ENCODE measurements at places on chromosomes 1 and 21.
A peak's percentile ranks its signal among the peaks of the same experiment; 100 is the strongest.

GRCh38 chr1:197841883-197842553, 60.4 kb upstream of the C1orf53 start:
- no peak for DNase-seq

DNA sequence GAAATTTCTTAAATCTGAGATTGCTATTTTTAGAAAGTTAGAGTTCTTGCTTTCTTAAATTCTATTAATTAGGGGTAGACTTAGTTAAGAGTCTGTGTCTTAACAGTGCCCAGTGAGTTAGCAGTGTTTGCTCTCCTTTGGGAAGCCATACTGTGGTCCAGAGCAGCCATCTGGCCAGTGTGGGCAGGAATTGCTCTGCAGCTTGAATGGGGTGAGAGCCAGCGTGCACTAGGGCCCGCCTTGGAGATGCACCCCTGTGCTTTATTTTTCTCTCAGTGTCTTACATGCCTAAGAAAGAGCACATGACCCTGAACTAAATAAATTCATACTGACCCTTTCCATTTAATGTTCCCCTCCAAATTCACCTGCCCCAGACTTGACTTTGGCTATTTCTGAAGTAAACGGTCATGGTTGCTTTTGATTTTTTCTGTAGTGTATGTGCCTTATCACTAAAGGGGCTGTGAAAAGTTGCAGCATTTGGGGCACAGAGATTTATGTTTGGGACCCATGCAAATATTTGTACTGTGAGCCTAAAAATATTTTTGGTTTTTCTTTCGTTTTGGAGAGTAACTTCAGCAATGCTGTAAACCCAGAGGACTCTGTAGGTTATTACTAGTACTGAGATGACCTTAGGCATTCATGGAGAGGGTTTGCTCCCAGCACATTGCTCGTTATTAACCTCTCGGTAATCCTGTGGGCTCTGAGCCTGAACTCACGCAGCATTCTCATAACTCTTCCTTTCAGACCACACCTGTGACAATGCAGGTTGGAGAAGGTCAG, 21.3 kb upstream of the KCNQ4 start:
- no peak for DNase-seq

GRCh38 chr1:8142955-8143629, 117.0 kb upstream of the ERRFI1 start:
- DNase-seq, result no peak

- no peak for DNase-seq
Observed at GRCh38 chr1:8155528-8156186, 129.5 kb upstream of the ERRFI1 start.

DNA sequence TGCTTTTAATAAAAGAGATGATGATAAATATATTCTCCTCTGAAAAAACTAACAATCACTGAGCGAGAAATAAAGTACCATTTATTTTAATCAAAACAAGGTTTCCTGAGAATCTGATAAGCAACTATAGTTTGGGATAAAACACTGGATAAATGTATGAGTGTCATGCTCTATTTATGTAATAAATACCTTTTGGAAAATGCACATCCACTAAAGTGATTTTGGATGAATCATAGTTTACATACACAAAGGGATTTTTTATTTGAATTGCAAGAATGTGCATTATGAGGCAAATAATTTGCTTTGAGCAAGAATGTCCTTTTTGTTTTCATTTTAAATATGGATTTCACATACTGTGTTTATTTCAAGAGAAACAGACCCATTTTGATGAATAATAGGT, 1483.5 kb downstream of the MRPL39 start:
- DNase-seq, result no peak

DNA sequence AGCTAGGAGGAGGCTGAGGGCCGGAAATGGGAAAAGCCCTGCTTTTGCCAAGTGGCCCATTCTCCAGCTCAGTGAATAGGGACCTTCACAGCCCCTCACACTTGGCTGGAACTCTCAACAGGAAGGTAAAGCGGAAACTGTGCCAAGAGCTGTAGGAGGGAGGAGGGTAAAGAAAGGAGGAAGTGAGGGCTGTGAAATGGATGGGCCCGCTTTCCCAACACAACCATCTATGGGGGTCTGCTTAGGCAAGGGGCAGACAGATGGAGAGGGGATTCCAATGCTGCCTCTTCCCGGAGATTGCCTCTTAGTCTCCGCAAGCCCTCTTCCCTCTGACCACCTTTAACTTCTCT, 5.2 kb downstream of the INKA2 start:
- DNase-seq, result no peak

DNA sequence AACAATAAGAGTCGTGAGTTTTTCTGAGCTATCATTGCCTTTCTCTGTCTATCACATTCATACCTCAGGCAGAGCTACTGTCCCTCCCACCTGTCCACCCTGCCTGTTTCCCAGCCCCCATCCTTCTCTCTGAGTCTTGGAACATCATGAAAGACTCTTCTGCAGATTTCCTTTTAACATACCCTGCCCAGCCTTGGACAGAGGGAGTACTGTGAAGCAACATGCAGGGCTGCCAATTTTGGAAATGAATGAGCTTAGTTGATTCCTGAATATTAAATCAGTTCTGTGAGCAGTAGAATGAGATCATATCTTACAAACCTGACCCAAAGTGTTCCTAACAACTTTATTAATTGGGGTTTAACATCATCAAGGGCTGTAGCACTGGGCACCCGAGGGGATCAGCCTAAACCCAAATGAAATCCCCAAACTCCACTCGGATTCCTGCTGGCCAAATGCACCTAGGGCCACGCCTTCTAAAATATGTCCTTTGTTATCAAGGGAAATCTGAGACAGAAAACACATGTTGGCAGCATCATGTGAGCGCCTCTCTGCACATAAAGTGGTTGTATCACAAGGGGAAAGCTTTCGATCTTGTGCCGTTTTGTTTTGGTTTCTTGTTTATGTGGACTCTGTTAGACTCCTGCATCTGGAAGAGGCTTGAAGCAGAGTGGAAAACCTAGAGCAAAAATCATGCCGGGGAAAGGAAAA, 357.6 kb downstream of the KIF26B start:
- DNase-seq, result no peak

- DNase-seq, result peak; percentile 50
Observed at GRCh38 chr21:33949516-33950430, 34.2 kb upstream of the ATP5PO start.

DNA sequence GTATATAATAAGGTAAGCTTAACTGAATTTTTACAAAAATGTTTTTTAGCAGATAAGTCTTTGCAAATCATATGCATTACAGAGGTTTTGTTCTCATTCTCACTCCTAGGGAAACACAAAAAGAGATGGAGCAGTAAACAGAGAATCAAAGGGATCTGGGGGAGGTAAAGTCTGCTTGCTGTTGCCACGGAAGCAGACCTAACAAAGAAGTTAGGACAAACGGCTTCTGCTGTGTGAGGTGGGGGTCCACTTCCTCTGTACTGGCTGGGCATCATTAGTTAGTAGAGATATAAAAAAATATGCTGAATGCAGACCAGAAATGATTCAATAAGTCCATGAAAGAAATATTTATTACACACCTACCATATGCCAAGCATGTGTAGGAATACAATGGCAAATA, 34.2 kb downstream of the GJA5 start:
- no peak for DNase-seq

DNA sequence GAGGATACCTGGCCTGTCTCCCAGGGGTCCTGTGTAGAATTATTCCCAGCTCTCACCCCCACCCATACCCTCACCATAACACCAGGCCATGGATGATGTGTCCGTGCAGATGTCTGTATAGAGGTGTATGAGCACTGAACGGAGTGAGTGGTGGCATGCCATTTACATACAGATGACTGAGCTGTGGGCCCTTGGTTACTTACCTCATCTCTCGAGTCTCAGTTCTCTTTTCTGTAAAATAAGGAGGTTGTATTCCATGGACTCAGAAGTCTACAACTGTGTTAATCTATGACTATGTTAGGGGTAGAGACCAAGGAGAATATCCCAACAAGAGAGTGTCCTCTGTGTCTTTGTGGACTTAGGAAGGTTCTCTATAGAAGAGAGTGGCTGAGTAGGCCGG, 65.6 kb upstream of the CD1D start:
- DNase-seq, result no peak

- no peak for DNase-seq
Observed at GRCh38 chr21:16426936-16427335, 697.2 kb downstream of the USP25 start.

DNA sequence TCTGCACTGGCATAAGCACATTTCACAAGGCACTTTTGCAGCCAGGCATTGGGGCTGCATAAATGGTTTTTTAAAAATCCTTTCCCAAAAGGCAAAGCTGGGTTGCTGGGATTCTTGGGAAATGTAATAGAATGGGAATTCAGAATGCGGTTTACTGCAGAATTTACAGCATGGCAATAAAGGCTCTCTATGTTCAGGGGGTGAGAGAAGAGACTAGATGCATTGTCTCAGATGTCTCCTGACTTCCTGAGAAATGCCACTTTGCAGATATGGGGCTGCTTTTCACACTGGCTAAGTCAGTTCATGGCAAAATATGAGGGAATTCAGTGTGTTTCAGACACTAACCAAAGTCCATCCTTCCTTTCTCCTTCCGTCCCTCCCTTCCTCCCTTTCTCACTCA, 13.5 kb downstream of the FCGR2B start:
- no peak for DNase-seq

GRCh38 chr21:14875704-14876523, 188.9 kb downstream of the NRIP1 start:
- no peak for DNase-seq

GRCh38 chr1:202807451-202807925, 733 bp downstream of the KDM5B start:
- DNase-seq, result peak; percentile 22

DNA sequence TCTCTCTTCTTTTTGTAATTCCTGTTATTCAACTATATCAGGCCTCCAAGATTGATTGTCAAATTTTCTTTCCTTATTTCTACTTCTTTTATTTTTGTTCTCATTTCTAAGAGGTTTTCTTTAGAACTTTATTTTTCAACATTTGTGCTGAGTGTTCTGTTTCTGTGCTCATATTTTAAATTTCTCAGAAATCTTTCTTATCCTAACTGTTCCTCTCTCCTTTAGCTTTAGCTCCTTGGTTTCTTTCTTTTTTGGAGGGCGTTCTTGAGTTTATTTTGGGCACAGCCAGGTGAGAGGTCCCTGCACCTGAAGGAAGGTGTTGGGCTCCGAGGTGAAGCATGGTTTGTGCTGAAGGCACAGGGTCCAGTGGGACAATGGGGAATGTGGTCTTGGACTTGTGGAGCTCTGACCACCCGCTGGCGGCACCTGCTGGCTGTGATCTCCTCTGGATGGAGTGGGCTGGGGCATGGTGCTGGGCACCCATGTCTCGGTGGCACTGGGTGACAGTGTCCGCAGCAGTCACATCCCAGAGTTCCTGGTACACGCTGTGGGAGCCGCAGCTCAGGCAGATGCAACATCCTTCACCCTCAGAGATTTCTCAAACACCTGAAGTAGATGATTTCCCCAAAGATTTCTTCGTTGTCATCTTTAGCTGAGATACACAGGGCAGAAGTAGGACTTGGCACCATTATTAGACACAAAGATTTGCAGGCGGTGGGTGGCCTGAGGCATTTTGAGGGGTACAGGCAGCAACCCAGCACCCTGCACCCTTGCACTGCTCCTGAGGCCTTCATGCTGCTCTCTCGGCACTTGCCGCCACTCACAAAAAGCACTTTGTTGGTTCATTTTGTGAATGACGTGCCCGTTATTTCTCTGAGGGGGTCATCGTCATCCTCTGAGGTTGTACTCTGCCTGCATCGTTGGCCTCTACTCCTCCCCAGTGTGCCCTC, 38.2 kb upstream of the DIP2A start:
- no peak for DNase-seq

GRCh38 chr1:24289937-24290595, 29.1 kb upstream of the GRHL3 start:
- no peak for DNase-seq

GRCh38 chr1:216765346-216766300, 42.4 kb upstream of the ESRRG start:
- no peak for DNase-seq

DNA sequence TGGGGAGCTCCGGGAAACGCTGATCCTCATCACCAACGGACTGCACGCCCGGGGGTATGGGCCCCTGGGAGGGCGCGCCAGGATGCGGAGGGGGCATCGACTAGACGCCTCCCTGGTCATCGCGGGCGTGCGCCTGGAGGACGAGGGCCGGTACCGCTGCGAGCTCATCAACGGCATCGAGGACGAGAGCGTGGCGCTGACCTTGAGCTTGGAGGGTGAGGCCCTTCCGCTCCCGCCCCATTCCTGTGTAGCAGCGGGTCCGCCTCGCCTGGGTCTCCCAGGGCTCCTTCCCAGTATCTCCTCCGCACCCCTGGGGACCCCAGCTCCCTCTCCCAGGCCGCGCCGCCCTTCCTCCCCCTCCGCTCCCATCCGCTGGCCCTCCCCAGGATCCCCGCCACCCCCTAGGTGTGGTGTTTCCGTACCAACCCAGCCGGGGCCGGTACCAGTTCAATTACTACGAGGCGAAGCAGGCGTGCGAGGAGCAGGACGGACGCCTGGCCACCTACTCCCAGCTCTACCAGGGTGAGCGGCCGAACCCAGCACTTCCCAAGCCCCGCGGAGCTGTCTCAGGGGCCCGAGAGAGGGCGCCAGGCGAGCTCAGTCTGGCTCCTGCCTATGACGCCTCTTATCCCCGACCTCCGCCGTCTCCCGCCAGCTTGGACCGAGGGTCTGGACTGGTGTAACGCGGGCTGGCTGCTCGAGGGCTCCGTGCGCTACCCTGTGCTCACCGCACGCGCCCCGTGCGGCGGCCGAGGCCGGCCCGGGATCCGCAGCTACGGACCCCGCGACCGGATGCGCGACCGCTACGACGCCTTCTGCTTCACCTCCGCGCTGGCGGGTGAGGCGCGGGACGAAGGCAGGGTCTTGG, 5.0 kb downstream of the HAPLN2 start:
- peak; percentile 24 for DNase-seq

DNA sequence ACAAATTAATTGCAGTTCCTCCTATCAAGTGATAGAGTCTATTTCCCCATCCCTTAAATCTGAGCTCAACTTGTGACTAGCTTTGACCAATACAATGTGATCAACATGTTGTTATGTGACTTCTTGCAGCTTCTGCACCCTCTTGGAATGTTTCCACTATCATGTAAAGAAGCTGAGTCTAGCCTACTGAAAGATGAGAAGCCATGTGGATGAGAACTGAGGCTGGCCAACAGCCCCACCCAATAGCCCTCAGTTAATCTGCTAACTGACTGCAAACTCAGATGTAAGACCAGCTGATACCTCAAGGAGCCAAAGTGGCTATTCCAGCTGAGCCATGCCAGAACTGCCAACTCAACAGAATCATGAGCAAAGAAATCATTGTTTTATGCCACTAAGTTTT, 44.0 kb downstream of the LYST start:
- DNase-seq, result no peak

Measured in CD4-positive, alpha-beta T cell treated with Interferon gamma for 1 hour (primary cell).